ENCODE measurements at places on chromosomes 4 and X.

- DNase-seq: no peak
Observed at GRCh38 chr4:19927381-19927780, 324.3 kb upstream of the SLIT2 start.

GRCh38 chrX:45145492-45146215, 55.0 kb downstream of the DIPK2B start:
- no peak for DNase-seq

- DNase-seq: peak; percentile 68
Observed at GRCh38 chrX:133921764-133922389, 63.5 kb downstream of the GPC3 start.

DNA sequence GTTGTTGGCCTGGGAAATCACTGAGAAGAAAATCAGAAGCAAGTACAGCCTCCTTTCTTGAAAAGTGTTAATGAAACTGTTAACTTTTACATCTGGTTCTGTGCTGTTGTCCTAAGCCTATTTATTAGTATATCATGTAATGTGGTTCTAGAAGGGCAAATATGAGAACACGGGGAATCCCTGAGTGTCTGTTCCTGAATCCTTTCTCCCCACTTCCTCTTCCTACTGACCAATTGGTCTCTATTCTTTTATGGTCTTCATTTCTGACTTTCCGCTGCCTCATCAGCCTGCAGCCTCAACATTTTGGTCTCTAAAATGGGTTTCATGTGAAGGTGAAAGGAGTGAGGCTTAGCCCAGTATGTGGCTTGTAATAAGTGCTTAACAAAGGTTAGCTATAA, 159.9 kb upstream of the MAMLD1 start:
- DNase-seq: no peak

DNA sequence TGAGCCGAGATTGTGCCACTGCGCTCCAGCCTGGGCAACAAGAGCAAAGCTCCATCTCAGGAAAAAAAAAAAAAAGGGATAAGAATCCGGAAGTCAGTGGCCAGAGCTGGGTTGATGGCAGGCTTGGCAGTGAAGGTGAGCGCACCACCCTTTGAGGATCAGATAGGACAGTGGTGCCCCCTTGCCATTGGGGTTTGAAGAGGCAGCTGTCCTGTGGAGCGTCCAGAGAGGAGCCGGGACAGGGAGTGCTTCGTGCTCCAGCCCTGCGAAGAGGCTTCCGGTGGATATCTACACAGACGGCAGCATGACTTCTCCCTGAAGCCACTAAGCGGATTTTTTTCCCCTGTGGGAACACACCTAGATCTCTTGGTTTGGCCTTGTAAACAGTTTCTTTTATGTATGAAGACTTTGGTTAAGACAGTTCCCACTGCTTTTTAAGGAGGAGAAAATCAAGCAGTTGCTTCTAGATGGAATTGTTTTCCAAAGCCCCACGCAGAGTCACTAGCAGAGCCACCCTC, 6.5 kb downstream of the TBC1D14 start:
- peak; percentile 60 for DNase-seq

DNA sequence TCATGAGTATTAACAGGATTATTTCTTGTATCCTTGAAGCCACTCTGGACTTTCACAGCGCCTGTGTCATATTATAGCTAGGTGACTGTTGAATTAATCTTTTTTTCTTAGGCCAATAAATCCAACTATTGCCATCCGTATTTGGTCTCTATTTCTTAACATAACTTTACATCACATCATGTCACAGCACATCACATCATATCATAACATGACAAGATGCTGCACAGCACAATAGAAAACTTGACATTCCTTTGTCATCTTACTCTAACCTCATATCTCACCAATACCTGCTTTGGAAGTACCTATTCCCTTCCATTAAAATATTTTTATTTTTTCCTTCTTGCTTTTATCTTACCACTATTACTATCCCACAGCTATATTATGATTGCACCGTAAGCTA, 1480.8 kb downstream of the TECRL start:
- DNase-seq: no peak

DNA sequence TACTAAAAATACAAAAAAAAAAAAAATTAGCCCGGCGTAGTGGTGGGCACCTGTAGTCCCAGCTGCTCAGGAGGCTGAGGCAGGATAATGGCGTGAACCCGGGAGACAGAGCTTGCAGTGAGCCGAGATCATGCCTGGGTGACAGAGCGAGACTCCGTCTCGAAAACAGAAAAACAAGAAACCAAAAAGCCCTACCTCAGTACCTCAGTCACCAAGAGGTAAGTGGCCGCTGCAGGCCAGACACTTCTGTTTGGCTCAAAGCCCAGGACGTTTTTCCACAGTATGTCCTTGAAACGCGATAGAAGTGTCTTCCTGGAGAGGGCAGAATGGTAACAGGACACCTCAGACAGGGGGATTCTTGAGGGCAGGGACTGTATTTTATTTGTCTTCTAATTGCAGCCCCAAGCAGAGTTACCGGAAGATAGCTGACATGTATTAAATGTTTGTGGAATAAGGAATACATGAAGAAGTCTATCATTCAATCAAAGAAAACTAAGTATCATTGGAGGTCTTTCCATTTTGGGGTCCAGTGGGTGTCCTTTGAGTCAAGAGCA, 63.6 kb downstream of the CLNK start:
- no peak for DNase-seq

DNA sequence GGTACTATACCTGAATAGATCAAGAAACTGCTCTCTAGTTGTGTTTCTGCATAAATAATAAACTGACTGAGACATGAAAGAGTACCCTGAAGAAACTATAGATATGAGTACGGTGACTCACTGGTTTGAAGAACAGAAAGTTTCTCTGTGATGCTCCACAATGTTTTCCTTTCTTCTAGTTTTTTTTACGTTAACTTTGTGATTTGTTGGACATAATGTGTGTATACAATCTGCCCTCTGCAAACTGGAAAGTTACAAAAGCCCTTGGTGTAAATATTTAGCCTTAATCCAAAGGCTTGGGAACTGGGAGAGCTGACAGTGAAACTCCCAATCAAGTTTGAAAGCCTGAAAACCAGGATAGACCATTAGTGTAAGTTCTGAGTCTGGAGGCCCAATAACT, 31.6 kb upstream of the PAPSS1 start:
- DNase-seq: no peak

DNA sequence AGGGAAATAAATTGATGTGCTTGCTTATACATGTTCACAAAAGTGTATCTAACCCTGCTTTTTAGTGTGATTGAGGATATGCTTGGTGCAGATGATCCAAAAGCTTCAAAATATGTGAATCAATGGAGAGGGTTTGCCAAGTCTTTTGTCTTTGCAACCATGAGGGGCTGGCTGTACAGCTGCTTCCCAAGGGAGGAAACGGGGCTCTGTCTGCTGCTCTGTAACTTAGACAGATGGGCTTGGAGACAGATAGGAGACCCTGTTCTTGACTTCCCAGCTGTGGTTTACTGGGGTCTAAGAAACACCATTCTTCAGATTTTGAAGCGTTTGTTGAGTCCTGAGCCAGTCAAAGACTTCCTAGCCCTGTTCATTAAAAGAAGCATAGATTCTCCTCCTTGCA, 152.3 kb downstream of the DCLK2 start:
- no peak for DNase-seq

DNA sequence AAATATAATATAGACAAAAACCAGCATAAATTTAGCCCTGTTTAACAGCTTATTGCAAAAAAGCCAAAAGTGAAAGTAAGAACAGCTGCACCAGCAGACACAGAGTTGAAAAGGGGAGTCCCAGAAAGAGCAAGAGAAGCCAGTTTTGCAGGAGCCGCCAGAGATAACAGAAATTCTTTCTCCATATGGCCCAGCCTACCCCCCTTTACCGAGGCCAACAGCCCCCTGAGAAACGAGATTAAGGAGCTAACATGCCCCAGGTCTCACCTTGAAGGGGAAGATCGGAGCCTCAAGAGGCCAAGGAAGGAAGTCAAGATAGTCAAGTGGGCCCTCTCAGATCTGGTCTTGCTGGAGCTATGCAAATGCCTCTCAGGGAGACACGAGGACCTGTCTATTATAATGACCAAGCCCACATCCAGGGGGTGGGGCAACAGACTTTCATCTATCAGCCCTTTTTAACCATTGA, 4.8 kb downstream of the ACOX3 start:
- DNase-seq: no peak

- DNase-seq: no peak
Observed at GRCh38 chr4:1939664-1940509, 68.7 kb downstream of the NSD2 start.

DNA sequence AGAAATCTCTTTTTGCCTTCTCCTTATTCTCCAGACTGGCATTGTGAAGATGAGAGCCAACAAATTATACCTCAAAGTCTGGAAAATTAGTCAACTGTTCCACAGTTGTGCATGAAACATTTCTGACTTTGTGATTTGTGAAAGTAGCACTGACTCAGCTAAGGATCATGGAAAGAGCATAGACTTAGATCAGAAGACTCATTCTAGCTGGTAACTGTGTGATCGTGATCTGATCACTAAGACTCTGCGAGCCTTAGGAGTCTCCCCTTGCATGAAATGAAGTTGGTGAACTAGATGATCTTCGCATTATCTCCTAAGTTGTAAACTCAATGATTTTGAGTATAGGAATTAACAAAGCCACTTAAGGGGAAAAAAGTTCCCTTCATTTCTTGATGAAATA, 668.1 kb downstream of the RPA4 start:
- no peak for DNase-seq

DNA sequence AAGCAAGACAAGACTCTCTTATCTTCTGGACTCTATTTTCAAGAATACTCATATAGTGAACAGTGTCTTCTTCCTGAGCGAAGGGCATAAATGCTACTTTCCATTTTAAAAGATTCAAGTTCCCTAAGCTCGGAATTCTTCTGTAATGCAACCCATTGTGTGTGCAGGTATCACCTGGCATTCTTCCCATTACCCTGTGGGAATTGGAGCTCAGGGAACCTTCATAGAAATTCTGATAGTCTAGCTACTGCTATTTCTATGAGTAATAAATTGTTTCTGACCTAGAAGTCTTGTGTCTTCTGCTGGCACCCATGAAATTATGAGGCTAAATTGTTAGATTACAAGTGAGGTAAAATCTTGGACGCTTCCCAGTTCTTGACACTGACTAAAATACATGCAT, 324.1 kb upstream of the DIPK2B start:
- no peak for DNase-seq

DNA sequence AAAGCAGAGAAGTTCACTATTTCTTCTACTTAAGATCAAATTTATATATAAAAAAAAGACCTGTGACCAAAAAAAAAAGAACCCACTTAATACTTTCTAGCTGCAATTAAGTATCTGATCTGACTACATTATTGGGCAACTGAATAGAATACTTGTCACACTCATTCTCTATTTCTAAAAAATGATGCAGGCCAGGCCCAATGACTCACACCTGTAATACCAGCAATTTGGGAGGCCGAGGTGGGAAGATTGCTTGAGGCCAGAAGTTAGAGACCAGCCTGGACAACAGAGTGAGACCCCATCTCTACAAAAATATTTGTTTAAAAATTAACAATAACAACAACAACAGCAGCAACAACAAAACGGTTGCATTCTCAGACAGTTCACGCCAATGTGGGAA, 108.8 kb upstream of the BMP2K start:
- no peak for DNase-seq

DNA sequence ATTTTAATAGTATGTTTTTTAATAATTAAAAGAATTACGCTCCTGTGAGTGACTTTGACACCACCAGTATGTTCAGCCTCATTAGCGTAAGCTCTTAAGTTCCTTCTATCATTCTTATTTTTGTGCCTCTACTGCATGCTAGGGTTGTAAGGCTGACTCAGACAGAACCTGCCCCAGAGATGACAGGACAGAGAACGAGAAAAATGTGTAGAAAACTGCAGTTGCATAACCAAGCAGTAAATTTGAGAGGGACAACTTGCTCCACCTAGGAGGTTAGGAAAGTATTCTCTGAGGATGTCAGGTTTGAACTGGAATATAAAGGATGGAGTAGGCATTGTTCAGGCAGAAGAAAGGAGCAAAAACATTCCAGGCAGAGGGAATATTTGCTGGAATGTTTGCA, 98.7 kb downstream of the NFKB1 start:
- DNase-seq: no peak

GRCh38 chr4:48270951-48271473, 1.4 kb upstream of the TEC start:
- DNase-seq: no peak

DNA sequence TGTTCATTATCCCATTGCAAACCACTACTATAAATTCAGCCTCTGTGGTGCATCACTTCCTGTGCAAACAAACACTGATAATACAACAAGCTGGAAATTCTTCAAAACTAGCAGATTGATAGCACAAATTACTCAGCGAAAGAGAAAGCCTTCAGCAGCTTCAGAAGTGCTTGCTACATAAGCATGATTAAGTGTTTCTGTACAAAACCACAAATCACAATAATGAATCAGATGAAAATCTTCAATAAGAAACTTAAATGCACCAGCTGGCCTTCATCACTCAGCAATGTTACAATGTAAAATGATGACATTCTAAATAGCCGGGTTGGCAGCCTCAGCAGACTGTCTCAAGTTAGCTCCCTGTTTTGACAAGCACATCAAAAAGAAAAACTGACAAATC, 262.2 kb downstream of the SPOCK3 start:
- no peak for DNase-seq

DNA sequence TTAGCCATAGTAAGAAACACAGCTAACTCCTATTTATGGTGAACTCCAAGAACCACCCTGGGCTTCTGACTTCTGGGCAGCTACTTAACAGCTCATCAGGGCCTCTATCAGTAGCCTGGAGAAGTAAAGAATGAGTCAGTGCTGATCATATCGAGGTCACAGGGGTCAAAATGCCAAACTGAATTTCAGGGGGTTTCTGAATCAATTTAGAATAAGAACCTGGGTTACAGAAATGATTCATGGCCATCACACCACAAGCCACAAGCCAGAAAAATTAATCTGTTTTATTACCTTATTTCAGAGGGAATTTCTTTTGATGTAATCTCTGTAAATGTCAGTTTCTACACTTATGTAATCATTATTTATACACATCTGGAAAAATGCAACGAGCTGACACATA, 64.4 kb downstream of the CHST7 start:
- DNase-seq: no peak

DNA sequence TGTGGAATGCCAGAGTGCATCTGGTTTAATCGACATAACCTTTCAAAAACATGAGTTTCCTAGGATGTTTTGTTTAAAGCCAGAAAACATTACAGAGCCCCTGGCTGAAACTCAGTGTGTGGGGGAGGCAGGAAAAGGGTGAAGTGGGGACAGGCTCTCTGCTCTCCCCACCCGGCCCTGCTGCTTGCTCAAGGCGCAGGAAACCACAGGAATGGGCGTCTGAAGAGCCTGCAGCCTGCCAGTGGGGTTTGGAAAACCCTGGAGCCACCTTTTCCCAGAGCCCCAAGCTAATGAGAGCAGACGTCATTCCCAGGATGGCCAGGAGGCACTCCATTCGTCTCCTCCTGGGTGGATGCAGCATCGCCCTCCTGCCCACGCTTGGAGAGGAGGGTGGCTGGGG, 240.6 kb downstream of the AFAP1 start:
- peak; percentile 16 for DNase-seq

All from mucosa of descending colon (tissue), 3 donors.